NCI-H1436 treated with DMSO at 0.1 percent for 48 hours (cell line): ENCODE measurements at places on chromosomes 7 and 10.

DNA sequence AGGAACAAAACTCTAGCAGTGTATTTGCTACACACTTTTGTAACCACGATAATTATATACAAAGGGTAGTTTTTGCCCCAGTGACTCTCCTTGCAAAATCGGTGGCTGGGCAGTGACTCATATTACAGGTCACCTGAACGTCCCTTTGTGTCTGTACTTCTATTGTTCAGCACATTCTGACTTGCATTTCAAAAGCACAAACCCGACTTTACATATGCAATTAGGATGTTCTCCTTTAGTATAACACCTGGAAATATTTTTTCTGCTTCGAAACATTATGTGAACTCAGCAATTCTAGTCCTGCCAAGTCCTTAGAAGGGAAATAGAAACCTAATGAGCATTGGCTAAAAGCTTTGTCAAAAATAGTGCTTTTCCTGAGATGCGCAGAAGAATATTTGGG, 6.0 kb downstream of the PRR15 start:
- DNase-seq = no peak

DNA sequence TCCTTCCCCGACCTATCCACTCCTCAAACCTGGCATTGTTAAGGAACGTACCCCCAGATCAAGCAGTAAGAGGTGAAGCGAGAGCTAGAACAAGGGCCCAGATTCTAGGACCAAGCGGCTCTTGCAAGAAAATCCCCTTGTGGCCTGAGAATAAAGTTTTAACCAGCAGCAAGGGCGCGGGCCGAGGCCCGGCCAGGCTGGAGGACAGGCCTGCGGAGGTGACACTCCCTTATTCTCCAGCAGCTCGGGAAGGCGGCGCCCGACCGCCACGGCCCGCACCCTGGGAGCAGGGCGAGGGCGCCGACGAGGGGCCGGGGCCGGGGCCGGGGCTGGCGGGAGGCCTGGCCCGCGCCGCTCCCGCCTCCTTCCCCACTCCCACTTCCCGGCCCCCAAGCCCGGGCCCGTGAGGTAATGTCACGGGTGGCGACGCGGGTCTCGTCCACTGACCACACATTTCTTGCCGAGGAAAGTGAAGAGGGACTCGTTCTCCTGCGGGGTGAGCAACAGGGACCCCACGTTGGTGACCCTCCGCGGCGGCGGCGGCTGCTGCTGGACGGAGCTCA, 551 bp downstream of the WASL start:
- DNase-seq = no peak

DNA sequence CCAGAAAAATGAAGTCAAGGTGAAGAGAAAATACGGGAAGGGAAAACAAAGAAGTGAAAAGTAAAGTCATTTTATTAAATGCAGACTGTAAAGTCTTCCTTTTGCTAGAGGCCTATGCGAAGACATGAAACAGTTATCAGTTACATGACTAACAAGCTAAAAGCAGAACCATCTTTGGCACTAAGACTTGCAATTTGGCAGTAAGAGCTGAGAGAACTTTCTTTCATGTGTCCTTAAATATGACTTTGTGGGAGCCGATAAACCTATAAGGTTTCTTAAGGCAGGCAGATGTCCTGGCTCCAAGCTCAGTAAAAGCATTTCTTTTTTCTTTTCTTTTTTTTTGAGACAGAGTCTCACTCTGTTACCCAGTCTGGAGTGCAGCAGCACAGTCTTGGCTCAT, 10.4 kb downstream of the ANLN start:
- DNase-seq = no peak

DNA sequence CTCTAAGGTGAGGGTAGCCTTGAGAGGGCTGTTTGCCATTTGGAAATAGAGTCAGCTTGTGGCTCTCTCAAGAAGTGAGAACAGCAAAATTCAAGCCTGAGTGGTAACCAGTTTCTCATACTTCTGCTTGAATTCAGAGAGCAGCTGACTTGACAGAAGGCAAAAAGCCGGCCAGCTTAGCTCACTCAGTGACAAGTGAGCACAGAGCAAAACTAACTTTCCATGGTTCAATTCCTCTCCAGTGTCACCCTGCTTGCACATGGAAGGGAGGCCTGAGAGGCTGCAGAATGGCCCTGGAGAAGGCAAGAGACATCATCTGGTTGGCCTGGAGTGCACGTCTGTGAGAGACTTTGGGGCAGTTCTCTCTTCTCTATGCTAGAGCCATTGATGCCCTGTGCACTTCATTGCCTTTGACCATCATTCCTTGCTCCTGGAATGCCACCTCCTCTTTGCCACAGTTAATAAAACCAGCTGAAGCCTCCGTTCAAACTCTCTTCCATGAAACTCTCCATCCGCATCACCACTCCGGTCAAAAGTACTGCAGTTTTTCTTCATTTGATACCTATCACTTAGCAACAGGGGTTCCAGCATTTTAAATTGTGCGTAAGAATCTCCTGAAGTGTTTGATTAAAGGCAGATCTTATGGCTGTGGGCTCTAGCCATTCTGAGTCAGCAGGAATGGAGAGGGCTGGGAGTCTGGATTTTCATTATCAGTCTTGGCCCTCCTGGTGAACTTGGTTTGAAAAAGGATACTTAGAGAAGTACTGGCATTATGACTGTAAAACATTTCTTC, 69.8 kb upstream of the PIK3CG start:
- DNase-seq = no peak

GRCh38 chr7:51356849-51357516, 40.4 kb upstream of the COBL start:
- no peak for DNase-seq

DNA sequence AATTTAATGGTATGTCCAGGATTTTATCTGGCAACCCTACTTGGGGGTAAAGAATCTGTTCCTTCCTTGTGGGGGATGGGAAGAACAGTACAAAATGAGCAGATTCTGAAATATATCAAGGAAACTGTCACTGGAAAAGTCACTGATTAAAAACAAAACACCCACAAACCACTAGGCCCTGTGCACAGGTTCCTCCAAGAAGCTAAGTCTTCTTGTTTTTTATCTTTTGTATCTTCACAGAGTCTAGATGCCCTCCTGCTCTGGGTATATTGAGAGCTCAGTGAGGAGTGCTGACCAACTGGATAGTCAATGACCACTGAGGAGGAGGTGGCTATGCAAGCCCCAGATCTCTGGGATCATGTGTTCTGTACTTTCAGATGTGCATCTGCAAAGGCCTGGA, 86.8 kb upstream of the ANKRD1 start:
- no peak for DNase-seq

GRCh38 chr7:16801111-16801542, 3.7 kb downstream of the AGR2 start:
- no peak for DNase-seq

GRCh38 chr7:30634193-30634626, 39.5 kb downstream of the GARS1 start:
- no peak for DNase-seq

- DNase-seq = no peak
Measured at GRCh38 chr10:13648425-13648824, 61.7 kb downstream of the PRPF18 start.

DNA sequence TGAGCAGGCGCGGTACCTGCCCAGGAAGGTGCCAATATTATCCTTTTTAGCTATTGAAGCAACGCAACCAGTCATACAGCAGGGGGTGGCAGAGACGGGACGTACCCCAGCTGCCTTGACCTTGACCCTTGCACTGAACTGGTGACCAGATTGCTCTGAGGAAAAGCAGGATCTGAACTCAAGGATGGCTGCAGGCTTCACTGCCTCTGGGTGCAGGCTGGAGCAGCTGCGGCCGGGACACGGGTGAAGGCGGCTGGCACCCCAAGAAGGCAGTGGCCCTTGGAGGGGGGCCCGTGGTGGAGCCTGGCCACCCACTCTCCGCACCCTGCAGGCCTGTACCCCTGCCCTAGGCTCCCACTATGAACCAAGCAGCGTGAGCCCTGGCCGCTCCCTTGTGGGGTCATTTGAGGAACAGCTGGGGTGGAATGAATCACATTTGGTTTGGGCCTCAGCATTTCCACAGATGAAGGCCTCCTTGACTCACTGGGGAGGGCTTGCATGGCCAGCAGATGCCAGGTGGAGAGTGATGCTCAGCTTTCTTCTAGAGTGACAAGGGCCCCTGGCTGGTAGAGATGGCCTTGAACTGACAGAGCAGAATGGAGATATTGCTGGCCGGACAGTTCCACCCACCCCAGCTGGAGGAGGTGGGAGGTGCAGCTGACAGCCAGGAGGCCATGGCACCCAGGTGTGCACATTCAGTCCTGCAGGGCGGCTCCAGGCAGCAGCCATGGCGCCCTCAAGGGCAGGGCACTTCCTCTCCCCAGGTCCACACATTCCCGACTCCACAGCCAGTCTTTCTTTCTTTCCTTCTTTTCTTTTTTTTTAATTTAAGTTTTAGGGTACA, 218.7 kb downstream of the WDR37 start:
- no peak for DNase-seq

DNA sequence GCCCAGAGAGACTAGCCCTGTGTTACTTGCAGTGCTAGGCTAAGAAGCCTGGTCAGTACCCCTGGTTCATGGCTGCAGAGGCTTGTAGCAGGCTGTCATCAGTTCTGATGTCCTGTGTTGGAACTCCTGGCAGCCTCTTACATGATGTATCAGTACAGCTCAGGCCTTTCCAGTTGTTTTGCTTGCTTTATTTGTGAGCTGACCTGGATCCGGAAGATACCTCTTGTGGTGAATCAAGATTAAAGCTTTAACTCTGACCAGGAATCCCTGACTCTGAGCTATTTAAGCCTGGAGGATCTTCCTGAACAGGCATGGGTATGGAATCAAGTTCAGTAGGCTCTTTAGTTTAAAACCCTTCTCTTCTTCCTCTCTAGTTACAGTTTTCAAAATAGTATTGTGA, 4.4 kb downstream of the STARD3NL start:
- no peak for DNase-seq

GRCh38 chr10:114526126-114526503, 121.8 kb upstream of the AFAP1L2 start:
- no peak for DNase-seq

- no peak for DNase-seq
Measured at GRCh38 chr7:45402480-45403218, 171.5 kb upstream of the ADCY1 start.

- no peak for DNase-seq
Measured at GRCh38 chr10:52106899-52107298, 207.2 kb upstream of the DKK1 start.

DNA sequence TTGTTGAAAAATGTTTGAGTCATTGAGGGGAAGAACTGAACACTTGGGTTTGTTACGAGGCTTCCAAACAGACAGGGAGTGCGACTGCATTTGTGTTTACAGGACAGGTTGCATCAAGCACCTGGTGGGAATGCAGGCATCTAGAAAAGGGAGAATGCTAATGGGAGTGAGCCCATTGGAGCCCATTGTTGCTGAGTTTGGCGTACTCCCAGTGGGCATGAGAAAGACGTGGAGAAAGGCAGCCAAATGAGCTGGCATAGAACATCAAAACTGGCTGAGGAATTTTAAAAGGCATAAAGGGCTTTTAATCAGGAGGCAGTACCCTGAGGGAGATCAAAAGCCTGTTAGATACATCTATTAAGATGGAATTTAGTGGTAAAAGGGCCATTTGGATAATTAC, 171.6 kb upstream of the NPSR1 start:
- peak; percentile 94 for DNase-seq

GRCh38 chr7:95929710-95930280, 157.4 kb downstream of the DYNC1I1 start:
- no peak for DNase-seq

- DNase-seq = no peak
Measured at GRCh38 chr10:30043476-30044270, 15.7 kb downstream of the JCAD start.

DNA sequence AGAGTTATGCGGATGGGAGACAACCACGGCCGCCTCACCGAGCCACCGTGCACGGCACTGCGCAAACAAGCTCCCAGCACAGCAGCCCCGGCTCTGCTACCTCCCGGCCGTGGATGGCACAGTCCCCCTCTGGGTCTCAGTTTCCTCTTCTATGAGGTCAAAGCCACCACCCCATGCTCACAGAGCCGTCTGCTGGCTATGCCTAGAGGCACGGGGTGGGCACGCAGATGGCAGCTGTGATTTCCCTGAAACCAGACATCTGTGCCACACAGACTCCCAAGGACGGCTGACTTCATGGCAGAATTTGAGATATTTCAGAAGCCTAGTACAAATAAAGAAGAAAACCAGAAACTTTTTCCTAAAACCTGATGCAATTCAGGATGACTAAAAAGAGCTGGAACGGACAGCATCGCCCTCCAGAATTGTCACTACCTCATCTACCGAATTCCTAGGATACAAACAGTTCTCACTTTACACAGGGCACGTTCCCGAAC, 73.2 kb downstream of the AMZ1 start:
- no peak for DNase-seq

DNA sequence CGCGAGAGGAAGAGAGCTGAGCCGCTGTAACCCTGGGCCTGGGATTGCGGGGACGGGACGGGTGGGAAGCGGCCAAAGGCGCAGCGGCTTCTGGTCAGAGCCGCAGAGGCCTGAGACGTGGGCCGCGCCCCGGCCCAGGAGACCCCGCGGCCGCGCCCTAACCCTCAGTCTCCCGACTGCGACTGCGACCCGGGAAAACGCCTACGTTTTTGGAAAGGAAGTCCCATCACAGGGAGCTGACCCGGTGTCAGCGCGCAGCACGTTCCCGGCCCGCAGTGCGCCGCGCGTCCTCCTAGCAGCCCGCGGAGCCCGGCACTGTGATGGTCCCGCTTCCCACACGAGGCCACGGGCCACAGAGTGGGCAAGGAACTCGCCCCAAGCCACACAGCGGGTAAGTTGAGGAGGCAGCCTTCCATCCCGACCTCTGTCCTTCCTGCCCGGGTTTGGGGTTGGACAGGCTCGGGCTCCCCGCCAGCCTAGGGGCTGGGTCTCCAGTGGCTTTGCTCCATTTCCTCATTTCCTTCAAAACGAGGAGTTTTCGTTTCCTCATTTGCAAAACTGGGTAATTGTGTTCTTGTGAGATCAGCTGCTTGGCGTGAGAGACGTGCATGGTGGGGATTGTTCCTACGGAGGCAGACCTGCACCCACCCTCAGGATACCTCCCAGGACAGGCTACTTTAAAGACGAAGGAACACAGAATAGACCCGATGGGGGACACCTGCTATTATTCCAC, 1.2 kb downstream of the GPNMB start:
- DNase-seq = no peak

GRCh38 chr10:119494236-119495020, 48.1 kb downstream of the RGS10 start:
- DNase-seq = no peak

DNA sequence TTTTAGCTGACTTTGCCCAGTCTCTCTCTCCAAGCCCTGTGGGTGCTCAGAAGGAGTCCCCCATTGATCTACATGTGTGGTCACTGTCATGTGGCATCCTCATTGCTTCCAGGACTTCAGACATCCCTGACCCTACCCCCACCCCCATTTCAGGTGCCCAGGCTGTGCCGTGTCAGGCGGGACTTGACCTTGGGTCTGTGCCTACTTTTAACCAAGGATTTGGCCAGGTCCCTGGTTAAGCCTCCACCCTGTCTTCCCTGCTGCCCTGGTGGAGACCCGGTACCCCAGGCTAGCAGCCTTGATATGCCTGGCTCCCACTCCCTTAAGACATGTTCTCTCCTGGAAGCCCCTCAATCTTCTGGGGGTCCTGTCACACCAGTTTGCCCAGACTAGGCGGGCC, 31.3 kb downstream of the PRF1 start:
- no peak for DNase-seq
